ENCODE measurements at places on chromosomes 5 and 9. TPM values are rescaled to one million over a fixed set of nuclear protein-coding genes. Genes with fewer than 3 reads are reported as not detected.

SLC6A18 gene
- total RNA-seq: not detected

FAM78A gene
- 6.3 TPM for total RNA-seq

PCDHGC5 gene
- total RNA-seq: 1.1 TPM

IL13 gene
- total RNA-seq: not detected

DNA sequence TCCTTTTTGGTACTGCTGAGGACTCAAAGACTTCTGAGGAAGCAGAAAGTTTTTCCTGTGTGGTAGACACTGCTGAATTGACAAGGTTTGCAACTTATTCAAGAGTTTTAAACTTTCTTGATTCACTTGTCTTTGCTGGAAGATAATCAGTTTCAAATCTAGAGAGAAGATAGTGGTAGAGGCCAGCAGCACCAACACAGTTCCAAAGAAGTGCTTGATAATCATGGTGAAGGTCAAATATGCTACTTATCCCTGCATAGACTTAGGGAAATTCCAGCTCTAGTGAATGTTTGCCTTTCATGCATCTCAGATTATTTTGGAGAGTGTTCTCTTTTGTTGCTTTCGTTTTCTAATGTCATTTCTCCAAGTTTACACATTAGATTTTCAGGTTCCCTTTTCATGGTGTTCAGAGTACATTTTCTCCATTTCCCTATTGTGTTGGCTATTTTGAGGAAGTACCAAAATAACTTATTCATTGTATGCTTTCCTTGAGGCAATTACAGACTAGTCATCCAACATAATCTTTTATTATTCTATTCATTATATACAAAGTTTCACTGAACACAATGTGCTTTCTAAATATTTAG lies 550 bp downstream of the IFNE start:
- DNase-seq: no peak

DNA sequence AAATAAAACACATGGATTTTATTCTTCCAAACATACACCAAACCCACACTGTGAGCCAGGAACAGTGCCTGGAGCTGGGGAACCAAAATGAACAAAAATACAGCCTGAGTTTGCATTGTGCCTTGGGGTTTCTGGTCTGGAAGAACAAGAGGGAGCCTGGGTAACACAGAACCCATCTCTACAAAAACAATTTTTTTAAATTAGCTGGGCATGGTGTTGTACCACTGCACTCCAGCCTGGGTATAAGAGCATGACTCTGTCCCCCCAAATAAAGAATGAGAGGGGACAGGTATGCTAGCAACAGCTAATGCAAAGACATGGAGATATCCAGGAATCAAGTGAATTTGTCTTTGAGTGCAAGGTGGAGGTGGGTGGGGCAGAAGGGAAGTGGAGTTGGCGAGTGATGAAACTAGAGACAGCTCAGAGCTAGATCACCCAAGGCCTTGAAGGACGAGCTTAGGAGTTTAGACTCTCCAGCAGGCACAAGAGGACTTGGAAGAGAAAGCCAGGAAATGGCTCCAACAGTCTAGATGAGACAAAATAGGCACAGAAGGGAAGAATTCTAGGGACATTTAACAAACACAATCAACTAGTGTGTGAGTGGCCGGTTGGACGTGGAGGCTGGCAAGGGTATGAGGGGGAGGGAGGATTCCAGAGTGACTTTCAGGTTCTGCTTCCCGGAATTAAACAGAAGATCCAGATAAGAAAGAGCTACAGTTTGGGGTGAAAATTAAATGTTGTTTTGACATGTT lies 47.4 kb downstream of the FNBP1 start:
- no peak for DNase-seq

DNA sequence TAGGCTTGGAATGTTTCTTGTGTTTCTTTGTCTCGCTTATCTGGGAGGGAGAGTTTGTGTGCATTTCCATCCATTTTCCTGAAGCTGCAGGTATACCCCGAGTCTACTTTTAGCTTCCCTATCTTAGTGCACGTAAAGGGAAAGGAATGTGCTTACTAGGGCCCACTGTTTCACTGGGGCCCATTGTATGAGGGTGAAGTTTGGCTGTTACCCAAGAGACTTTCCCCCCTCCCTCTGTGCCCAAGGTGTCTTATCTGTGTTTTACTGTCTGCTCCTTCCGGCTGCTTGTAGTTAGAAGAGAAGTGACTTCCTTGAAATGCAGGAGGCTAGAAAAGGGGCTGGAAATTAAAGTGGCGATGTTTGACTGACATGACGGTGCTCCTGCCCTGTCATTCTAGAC lies 12.1 kb upstream of the BTNL3 start:
- no peak for DNase-seq

- DNase-seq: no peak
These were observed 931.0 kb upstream of the DMAC1 start for GRCh38 chr9:8730618-8731017.

DNA sequence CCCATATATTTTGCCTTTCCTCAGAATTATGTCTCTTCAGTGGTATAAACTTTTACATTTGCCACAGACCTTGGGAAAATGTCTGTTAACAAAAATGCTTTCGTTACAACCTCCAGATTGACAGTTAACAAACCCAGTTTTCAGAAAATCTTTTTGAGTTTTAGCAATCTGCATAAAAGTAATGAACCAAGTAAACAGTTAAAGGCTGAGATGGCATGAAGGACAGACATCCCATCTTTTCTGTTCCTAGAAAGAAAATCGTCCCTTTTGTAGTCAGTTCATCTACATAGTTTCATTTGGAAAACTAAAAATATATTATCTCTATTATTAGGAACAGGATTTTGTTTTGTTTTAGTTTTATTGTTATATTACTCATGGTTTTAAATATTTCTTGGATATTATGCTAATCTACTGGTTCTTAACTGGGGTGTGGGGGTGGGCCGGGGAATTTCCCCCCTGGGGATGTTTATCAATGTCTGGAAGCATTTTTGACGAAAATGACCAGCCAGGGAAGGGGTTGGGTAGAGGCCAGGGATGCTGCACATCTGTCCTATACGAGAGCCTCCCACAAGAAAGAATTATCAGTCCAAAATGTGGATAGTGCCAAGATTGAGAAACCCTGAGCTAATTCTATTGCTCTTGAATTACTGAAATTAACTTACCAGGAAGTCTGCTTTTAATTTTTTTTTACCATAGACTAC lies 11.9 kb downstream of the FYB1 start:
- DNase-seq: no peak

DNA sequence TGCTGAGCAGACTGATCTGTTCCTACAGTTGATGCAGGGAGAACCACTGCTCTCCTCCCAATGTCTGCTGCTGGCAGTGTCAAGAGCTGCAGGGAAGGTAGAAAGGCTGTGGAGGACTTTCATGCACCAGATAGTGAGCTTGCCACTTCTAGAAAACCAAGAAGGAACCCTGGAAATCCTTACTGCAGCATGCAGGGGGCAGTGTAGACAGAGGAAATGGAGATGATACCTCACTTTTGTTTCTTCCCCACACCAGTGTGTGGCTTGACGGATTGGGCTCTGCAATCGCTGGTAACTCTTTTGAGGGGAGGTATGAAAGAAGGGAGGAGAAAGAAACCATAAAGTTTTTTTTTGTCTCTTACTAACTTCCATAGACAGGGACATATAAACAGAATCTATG lies 480.7 kb downstream of the DMAC1 start:
- no peak for DNase-seq

GRCh38 chr9:78592811-78593210 lies 295.9 kb downstream of the PSAT1 start:
- no peak for DNase-seq
